OCI-M1 (cell line): ENCODE measurements at places on chromosomes 3 and 15.
A peak's percentile ranks its signal among the peaks of the same experiment; 100 is the strongest.

- no peak for DNase-seq
These were observed 17.1 kb downstream of the ISG20 start for GRCh38 chr15:88655800-88656488.

GRCh38 chr3:151264605-151265004, 13.7 kb downstream of the P2RY14 start:
- DNase-seq: peak; percentile 33

DNA sequence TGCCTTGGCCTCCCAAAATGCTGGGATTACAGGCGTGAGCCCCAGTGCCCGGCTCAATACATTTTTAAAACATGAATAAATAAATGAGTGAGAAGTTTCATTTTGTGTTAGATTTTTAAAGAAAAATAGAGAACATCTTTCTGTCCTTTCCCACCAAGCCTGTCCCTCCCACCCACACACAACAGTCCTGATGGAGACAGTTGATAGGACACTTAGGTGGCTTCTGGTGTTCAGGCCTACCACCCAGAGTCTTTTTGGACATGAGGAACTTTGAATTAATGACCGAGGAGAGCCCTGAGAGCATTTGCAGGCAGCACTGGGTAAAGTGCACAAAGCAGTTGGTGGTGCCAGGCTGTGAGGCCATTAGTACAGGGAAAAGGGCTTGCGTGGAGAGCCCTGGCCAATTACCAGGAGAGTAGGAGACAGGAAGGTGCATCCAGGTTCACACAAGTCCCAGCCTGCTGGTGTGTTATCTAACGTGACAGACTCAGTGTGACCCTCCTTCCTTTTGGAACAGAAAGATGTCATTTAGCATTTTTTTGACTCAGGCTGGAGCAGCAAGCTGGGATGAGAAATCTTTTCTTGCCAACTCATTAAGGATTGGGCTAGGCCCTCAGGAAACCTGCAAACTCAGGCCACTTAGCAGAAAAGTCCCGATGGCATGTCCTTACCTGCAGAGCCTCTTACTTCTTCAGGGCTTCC, 103.6 kb downstream of the PDCD6IP start:
- DNase-seq: peak; percentile 44

DNA sequence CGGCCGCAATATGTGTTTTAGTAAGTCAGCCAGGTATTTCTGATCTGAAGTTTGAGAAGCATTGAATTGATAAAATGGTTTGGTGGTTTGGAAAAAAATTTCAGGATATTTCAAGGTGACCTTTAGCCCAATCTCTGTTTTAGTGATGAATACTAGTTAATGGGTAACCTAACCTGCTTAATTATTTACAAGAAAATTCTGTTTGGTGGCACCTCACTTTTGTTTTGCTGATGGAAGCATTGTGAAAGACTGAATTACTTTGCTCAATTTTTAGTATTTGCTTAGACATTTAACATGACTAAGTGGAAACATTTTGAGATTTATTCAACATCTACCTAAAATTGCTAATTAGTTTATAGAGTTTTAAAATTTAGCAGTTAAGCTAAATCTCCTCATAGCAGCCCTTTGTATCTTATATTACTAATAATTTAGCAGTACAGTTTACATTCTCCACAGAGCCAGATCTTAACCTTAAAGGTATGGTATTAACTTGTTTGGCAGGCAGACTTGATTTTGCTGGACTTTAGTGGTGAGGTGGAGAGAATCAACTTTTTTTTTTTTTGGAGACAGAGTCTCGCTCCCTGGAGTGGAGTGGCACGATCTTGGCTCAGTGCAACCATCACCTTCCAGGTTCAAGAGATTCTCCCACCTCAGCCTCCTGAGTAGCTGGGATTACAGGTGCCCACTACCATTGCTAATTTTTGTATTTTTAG, 35.4 kb downstream of the GRAMD1C start:
- no peak for DNase-seq

- no peak for DNase-seq
These were observed 47.4 kb upstream of the WNT7A start for GRCh38 chr3:13927295-13927694.

DNA sequence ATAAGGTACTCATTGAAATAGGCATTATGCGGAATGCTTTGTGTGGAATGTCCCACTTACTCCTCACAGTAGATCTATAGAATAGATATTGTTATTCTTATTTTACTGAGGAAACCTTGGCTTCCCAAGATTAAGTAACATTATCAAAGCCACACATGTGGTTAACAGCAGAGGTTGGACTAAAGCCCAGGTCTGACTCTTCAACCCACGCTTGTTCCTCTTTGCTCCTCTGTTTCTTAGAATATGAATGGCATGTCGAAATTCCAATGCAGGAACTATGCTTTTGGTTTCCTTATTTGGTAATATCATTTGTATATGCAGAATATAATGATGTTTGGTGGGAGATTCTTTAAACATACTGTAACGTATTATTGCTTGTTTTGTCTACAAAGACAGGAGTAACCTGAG, 818.8 kb upstream of the LMCD1 start:
- peak; percentile 98 for DNase-seq

- DNase-seq: no peak
These were observed 11.9 kb downstream of the C2CD4B start for GRCh38 chr15:62153228-62153627.

DNA sequence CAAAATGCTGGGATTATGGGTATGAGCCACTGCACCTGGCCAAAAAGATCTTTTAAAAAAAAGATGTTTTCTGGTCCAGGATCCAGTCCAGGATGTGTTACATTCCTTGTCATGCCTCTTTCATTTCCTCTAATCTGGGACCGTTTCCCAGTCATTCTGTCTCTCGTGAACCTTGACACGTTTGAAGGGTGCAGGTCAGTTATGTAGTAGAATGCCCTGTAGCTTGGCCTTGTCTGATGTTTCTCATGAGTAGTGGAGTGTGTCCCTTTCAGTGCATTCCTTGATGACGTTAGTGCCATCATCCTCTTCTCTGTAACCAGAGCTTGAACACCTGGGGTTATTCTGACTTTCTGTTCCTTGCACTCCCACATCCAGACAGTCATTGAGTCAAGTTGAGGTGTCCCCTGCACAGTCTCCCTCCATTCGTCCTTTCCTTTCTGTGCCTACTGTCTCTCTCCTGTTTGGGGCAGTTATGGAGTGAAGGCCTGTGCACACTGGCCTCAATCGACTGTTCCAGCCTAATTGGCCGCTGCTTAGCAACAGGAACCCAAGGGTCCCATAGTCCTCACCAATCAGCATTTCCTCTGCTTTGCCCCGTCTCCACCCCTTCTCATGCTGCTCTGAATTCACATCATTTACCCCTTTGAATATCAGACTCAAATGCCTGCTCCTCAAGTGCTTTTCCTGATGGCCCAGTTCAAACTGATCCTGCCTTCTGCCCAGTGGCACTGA, 5.5 kb downstream of the FAM81A start:
- DNase-seq: no peak

- DNase-seq: peak; percentile 17
These were observed 26.1 kb upstream of the NMB start for GRCh38 chr15:84684092-84684491.

- DNase-seq: no peak
These were observed 386.0 kb upstream of the NECTIN3 start for GRCh38 chr3:110685630-110686029.

- DNase-seq: no peak
These were observed 1001.6 kb downstream of the ROBO2 start for GRCh38 chr3:78041486-78041885.

DNA sequence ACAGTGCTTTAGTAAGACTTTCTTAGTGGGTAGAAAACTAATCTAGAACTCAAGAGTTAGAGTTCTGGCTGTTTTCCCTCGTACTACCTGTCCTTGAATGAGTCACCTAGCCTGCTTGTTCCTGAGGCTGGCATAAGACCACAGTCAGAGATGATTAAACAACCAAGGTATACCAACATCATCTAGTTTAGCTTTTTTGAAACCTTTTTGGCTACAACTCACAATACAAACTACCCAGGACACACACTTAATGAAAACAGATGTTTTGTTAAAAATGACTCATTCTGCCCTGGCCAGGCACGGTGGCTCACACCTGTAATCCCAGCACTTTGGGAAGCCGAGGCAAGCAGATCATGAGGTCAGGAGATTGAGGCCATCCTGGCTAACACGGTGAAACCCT, 4.6 kb downstream of the MCCC1 start:
- DNase-seq: no peak

- no peak for DNase-seq
These were observed 6.0 kb downstream of the CCDC174 start for GRCh38 chr3:14657579-14657978.

DNA sequence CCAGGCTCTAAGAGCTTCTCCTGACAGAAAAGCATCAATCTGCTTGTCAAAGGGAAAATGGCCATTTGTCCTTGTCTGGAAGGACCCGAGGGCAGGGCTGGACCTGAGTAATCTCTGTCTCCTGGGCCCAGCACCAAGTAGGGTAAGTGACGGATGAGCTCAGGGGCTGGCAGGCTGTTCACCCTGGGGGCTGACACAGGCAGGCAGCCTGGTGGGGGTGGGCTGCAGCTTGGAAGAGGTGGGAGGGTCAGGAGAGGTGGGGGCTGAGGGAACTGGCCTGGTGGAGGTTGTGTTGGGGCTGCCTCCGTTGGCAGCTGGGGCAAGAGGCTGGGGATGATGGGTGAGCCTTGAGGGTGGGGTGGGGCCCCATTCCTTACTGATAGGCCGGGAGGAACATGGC, 42.3 kb upstream of the ADPGK start:
- no peak for DNase-seq

- no peak for DNase-seq
These were observed 5.5 kb downstream of the FGF7 start for GRCh38 chr15:49428409-49429095.

- DNase-seq: no peak
These were observed 130.2 kb upstream of the TOPAZ1 start for GRCh38 chr3:44111482-44111881.

- DNase-seq: no peak
These were observed 29.1 kb upstream of the LMCD1 start for GRCh38 chr3:8472549-8472948.

DNA sequence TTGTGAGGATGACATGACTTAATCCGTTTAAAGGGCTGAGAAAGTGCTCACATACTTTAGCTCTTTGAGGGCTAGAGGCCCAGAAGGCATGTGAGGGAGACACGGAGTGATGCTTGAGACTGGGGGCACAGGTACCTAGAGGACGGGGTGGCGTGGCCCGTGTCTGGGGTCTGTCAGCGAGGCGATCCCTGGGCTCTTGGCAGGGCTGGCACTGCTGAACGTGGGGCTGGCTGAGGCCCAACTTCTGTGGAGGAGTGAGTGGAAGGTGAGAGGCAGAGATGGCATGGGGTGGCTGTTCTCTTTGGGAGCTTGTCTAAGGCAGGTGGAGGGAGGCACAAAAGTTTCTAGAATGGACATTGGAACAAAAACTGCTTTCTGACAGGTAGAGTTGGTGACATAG, 9.5 kb downstream of the SEMA4B start:
- no peak for DNase-seq

- no peak for DNase-seq
These were observed 37.9 kb downstream of the TNK2 start for GRCh38 chr3:195870442-195870841.

- DNase-seq: no peak
These were observed 100.9 kb upstream of the TLE3 start for GRCh38 chr15:70198441-70199123.

GRCh38 chr15:77584691-77585090, 48.0 kb downstream of the LINGO1 start:
- DNase-seq: no peak

DNA sequence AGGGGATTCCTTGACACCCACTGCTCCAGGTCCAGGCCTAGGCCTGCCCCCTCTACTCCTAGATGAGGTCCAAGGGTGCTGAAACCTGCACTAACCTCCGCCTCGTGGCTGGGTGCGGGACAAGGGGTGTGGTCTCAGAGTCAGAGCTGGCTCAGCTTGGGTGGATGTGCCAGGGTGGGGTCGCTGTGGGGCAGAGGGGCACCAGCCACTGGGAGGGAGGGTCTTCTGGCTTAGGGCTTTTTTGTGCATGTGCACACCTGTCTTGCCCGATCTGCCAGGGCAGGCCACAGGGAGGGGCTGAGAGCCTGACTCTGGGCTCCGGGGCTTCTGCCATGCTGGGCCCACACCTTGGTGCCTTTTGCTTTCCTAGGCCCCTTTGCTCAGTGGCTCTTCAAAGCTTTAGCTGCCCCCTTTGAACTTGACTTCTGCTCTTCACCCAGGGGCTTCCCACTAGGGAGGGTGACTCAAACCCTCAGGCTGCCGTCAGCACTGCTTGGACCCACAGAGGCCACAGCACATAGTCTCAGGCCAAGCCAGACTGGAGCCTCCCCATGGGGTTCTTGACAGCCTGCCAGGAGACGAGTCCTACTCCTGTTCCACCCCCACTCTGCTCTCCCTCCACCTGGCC, 73.0 kb downstream of the KLF13 start:
- no peak for DNase-seq

GRCh38 chr3:48795997-48796732, 51.5 kb downstream of the PRKAR2A start:
- no peak for DNase-seq

DNA sequence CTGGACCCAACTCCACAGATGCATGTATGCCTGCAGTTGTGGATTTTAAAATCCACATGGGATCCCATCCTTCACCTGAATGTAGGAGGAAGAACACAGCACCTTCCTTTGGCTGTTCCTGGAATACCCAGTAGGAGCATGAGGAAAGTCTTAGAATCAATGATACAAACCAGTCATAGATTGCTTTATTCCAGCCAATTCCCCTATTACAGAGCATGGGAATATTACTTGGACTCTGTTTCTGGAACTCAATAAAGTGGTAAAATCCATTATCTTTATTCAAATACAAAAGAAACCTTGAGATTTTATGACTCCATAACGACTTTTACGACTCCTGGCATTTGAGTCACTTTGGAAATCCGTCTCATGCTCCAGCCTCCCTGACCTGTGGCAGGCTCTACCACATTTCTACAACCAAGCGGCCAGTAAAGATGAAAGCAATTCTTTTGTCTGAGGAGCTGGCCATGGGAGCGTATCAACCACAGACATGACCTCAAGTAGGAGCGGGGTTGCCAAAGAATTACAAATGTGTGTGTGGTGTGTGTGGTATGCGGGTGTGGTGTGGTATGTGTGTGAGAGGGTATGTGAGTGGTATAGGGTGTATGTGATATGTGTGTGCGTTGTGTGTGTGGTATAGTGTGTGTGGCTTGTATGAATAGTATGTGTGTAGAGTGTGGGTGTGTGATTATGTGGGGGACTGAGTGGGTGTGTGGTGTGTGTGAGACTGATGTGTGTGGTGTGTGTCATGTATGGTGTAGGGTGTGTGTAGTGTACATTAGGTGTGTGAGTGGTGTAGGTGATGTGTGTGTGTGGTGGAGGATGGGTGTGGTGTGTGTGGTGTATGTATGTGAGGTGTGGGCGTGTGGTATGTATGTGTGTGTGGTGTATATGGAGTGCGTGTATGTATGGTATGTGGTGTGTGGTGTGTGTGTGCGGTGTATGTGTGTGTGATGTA, 40.0 kb downstream of the ARRDC4 start:
- no peak for DNase-seq
